ENCODE measurements at places on chromosomes 3 and 15. TPM values are rescaled to one million over a fixed set of nuclear protein-coding genes. Genes with fewer than 3 reads are reported as not detected.

- no peaks in the 10 kb centered on the region for H3K36me3 ChIP-seq
- peak overlapping the region; percentile 27 for H3K27ac ChIP-seq
- H3K4me3 ChIP-seq, result no peak overlapping the region
- H3K4me1 ChIP-seq, result peaks cover 20% of the 10 kb centered on the region
Observed at GRCh38 chr3:111717601-111718000, 122.5 kb upstream of the ZBED2 start.

- H3K27ac ChIP-seq, result no peak overlapping the region
- H3K36me3 ChIP-seq, result no peaks in the 10 kb centered on the region
- no peak overlapping the region for H3K4me3 ChIP-seq
- no peaks in the 10 kb centered on the region for H3K27me3 ChIP-seq
- peaks cover 5% of the 10 kb centered on the region for H3K4me1 ChIP-seq
Observed at GRCh38 chr15:58070801-58071418, 5.4 kb upstream of the ALDH1A2 start.

DNA sequence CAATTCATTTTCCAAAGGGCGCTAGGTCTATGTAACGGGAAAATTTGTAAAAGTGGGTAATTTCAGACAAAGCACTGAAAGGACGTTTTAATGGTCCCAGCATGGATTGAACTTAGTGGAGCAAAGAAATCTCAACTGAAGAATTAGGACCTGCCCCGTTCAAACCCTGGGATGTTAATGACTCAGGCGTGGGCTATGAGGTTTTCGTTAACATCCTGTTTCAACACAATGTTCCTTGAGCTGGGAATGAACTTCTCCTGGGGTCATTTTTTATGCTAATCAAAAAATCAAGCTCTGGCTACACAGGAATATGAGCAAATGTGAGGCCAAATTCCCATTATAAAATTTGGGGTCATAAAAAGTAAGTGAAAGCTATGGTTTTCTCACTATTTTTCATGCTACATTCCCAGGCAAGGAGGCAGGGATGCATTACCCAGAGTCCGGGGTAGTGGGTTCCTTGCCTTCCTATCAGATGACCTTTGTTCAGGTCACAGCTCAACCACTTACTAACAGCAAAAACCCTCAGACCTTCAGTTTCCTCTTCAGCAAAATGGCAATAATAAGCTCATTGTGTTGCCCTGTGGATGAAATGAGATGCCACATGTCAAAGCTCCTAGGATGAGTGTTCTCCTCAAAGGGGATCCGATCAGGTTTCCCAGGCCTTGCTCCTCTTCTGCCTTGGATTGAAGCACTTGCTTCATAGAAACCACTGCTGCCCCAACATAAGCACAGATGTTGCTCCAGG, 271.4 kb downstream of the ARRDC4 start:
- H3K4me3 ChIP-seq, result no peak overlapping the region
- no peaks in the 10 kb centered on the region for H3K36me3 ChIP-seq
- H3K27ac ChIP-seq, result no peak overlapping the region
- peak; percentile 66 for DNase-seq
- no peaks in the 10 kb centered on the region for H3K27me3 ChIP-seq
- peaks cover 8% of the 10 kb centered on the region for H3K4me1 ChIP-seq

GRCh38 chr15:75107908-75108838, 84.8 kb downstream of the PPCDC start:
- no peak overlapping the region for H3K4me3 ChIP-seq
- peak; percentile 89 for DNase-seq
- H3K4me1 ChIP-seq, result peaks cover 35% of the 10 kb centered on the region
- no peaks in the 10 kb centered on the region for H3K36me3 ChIP-seq
- H3K27ac ChIP-seq, result peak overlapping the region; percentile 2
- H3K27me3 ChIP-seq, result no peaks in the 10 kb centered on the region

GRCh38 chr15:49083401-49084284, 37.4 kb upstream of the SECISBP2L start:
- H3K36me3 ChIP-seq, result no peaks in the 10 kb centered on the region
- H3K4me1 ChIP-seq, result no peaks in the 10 kb centered on the region
- H3K27me3 ChIP-seq, result no peaks in the 10 kb centered on the region
- DNase-seq, result no peak
- H3K4me3 ChIP-seq, result no peak overlapping the region

Gene RNF111
- 29.2 TPM for total RNA-seq

Gene PPP1R14D
- total RNA-seq, result not detected

Gene SKOR1
- total RNA-seq, result 0.17 TPM

- H3K27me3 ChIP-seq, result no peaks in the 10 kb centered on the region
- no peaks in the 10 kb centered on the region for H3K36me3 ChIP-seq
- no peak overlapping the region for H3K27ac ChIP-seq
Observed at GRCh38 chr3:177396733-177397132, 199.5 kb upstream of the TBL1XR1 start.

DNA sequence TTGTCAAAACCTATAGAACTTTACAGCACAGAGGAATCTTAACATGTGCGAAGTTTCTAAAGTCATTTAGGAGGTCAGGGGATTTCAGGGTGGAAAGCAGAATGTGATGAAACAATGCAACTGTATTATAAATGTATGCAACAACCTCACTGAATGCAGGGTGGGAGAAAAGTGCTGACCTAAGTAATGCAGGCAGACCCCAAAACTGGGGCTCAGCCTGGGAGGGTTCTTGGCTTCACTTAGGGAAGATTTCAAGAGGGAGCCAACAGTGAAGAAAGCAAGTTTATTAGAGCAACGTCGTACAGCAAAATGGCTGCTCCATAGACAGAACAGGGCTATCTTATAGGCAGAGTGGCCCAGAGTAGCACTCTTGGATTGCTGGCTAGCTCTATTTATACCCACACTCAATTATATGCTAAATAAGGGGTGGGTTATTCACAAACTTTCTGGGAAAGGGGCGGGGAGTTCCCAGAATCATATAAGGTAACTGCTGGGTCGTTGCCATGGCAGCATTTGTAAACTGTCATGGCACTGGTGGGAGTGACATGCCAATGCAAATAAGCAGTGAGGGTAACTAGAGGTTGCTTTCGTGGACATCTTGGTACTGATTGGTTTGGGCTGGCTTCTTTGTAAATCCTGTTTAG, 14.2 kb upstream of the CAND2 start:
- H3K27me3 ChIP-seq, result peaks cover 12% of the 10 kb centered on the region
- no peak overlapping the region for H3K4me3 ChIP-seq
- H3K4me1 ChIP-seq, result no peaks in the 10 kb centered on the region
- H3K27ac ChIP-seq, result no peak overlapping the region

DNA sequence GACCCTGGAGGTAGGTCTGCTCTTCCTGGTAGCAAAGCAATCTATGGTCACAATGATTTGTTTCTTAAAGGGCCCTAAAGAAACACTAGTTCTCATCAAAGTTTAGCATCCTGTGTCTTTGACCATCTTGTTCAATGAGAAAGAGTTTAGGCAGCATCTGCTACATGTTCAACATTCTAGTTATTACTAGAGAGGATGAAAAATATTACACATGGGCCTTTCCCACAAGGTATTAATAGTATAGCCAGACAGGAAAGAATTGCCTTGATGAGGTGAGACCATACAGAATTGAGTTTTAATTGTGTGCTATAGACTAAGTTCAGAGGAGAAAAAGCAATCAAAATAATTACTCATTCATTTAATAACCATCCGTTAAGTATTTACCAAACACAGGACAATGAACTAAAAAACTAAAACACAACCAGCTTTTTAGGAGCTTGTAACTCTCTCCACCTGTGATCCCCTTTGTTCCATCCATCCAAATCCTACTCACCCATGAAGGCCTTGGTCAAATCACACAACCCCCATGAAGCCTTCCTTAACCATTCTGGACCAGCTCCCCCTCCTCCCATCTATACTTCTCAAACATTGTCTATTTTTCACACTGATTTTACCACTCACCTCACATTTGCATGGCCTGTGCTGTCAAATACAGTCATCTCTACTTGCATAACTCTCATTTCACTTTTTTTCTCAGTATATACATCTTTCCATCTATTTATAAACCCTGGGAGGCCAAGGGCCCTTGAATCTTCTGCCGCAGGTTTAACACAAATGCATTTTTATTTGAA, 122.9 kb downstream of the RORA start:
- no peak for DNase-seq
- H3K4me1 ChIP-seq, result no peaks in the 10 kb centered on the region
- no peaks in the 10 kb centered on the region for H3K36me3 ChIP-seq
- no peak overlapping the region for H3K27ac ChIP-seq
- no peak overlapping the region for H3K4me3 ChIP-seq

DNA sequence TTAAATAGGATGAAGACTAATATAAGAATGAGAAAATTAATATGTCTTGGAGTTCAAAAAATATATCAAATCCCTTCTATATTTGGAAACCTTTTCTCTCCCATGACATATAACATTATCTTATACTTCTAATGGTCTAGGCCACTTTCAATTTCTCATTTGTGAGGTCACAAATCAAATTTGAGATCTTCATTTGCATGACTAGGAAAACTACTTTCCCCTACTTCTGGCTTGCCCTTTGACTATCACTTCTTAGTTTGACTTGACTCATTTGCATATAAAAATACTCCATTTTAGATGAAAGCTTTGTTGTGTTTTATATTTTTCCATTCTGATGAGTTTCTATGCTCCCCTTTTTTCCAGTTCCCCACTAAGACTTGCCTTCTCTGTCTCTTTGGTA, 598.6 kb upstream of the TBL1XR1 start:
- no peaks in the 10 kb centered on the region for H3K36me3 ChIP-seq
- H3K27ac ChIP-seq, result no peak overlapping the region
- no peaks in the 10 kb centered on the region for H3K27me3 ChIP-seq

Gene TMCO5A
- not detected for total RNA-seq

GRCh38 chr15:28899061-28899738, 13.4 kb downstream of the APBA2 start:
- no peak overlapping the region for H3K4me3 ChIP-seq
- peaks cover 7% of the 10 kb centered on the region for H3K4me1 ChIP-seq
- no peak for DNase-seq
- no peaks in the 10 kb centered on the region for H3K36me3 ChIP-seq
- H3K27ac ChIP-seq, result no peak overlapping the region
- no peaks in the 10 kb centered on the region for H3K27me3 ChIP-seq

DNA sequence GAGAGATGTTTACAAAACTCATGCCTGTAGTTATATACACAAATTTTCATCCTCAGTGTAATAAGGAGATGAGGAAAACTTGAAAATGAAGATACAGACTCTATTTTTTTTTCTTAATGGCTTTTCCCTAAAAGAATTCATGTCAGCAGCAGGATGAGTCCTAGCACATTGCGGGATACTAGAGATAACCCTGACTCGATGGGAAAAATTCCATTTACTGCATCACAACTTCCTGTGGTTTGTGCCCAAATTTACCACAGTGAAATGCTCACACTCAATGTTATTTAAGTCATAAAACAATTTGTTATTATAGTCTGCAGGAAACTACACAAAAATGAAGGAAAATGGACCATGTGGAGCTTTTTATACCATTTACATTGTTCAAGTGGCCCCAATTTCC, 581.9 kb upstream of the ZNF717 start:
- peaks cover 76% of the 10 kb centered on the region for H3K27me3 ChIP-seq
- no peak overlapping the region for H3K4me3 ChIP-seq
- H3K27ac ChIP-seq, result no peak overlapping the region
- no peaks in the 10 kb centered on the region for H3K4me1 ChIP-seq

GRCh38 chr3:118842147-118842863, 192.3 kb downstream of the IGSF11 start:
- peak; percentile 23 for DNase-seq
- H3K36me3 ChIP-seq, result no peaks in the 10 kb centered on the region
- H3K27me3 ChIP-seq, result no peaks in the 10 kb centered on the region
- H3K4me1 ChIP-seq, result no peaks in the 10 kb centered on the region

Gene ABTB1
- total RNA-seq, result 10.0 TPM

Gene ADAMTS17
- total RNA-seq, result 4.0 TPM

- peaks cover 20% of the 10 kb centered on the region for H3K4me1 ChIP-seq
- peak overlapping the region; percentile 65 for H3K27ac ChIP-seq
- no peak overlapping the region for H3K4me3 ChIP-seq
- DNase-seq, result no peak
- H3K27me3 ChIP-seq, result no peaks in the 10 kb centered on the region
Observed at GRCh38 chr3:71511446-71511845, 72.1 kb downstream of the FOXP1 start.

GRCh38 chr15:35914573-35914972, 368.6 kb upstream of the DPH6 start:
- no peak overlapping the region for H3K4me3 ChIP-seq
- no peaks in the 10 kb centered on the region for H3K4me1 ChIP-seq
- no peak overlapping the region for H3K27ac ChIP-seq
- H3K27me3 ChIP-seq, result no peaks in the 10 kb centered on the region

GRCh38 chr3:137219801-137220445, 262.1 kb downstream of the IL20RB start:
- no peak for DNase-seq
- H3K27me3 ChIP-seq, result no peaks in the 10 kb centered on the region
- H3K4me1 ChIP-seq, result no peaks in the 10 kb centered on the region

DNA sequence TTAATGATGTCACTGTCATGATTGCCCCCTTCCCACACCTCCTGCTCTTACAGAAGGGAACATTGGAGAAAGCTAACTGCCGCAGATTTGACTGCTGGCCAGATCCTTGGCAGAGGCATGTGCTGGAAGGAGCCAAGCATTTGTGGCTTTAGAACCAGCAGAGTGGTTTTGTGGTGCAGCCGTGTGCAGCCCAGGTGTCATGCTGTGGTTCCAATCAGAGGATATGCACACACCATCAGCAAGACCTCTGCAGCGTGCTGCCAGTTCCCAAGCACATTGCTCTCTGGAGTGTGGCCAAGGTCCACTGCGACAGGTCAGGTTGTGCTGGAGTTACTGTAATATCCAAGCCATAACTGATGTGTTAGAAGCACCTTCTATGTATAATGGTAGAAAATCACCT, 61.6 kb downstream of the OTOL1 start:
- H3K36me3 ChIP-seq, result no peaks in the 10 kb centered on the region
- no peak overlapping the region for H3K4me3 ChIP-seq
- H3K27ac ChIP-seq, result no peak overlapping the region
- no peaks in the 10 kb centered on the region for H3K27me3 ChIP-seq

Gene IL5RA
- total RNA-seq, result not detected

Gene CCRL2
- total RNA-seq, result not detected

DNA sequence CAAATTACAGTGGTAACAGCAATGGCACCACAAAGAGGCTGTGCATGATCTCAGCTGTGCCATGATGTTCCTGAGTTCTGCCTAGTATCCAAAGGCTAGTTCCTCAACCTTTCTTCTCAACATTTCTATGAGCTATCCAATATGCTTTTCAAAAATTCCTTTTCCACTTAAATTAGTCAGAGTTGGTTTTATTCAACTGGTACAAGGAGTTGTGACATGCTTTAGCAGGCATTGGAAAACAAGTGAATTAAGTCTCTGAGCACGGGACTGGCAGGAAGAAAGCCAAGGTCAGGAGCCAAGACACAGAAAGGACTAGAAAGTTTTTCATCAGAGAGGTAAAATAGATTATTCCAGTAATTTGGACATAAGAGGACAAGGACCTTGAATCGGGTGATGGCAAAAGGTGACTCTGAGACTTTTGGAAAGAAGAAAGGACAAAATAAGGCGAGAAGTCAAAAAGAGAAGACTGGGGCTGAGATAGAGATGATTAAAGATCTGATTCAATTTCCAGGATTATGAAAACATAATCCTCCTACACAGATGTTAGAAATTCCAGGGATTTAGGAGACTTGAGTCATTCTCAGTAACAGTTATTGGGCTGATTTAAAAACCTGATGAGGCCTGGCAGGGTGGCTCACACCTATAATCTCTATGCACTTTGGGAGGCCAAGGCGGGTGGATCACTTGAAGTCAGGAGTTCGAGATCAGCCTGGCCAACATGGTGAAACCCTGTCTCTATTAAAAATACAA, 36.1 kb downstream of the PBRM1 start:
- DNase-seq, result no peak
- H3K36me3 ChIP-seq, result peaks cover 97% of the 10 kb centered on the region
- no peaks in the 10 kb centered on the region for H3K27me3 ChIP-seq
- no peaks in the 10 kb centered on the region for H3K4me1 ChIP-seq
- no peak overlapping the region for H3K4me3 ChIP-seq

Gene SEMA3B
- 12.5 TPM for total RNA-seq

GRCh38 chr3:181567311-181568075, 144.2 kb upstream of the SOX2 start:
- no peak overlapping the region for H3K4me3 ChIP-seq
- H3K27ac ChIP-seq, result peak overlapping the region; percentile 12
- H3K4me1 ChIP-seq, result peaks cover 15% of the 10 kb centered on the region
- peak; percentile 49 for DNase-seq
- H3K36me3 ChIP-seq, result no peaks in the 10 kb centered on the region

All from MCF 10A (cell line).